ENCODE measurements at places on chromosomes 13 and 19.

GRCh38 chr13:36151591-36151990 is 20.4 kb upstream of the DCLK1 start:
- no peak for DNase-seq

- no peak for DNase-seq
Observed at GRCh38 chr19:54881884-54882283, 7.8 kb downstream of the FCAR start.

DNA sequence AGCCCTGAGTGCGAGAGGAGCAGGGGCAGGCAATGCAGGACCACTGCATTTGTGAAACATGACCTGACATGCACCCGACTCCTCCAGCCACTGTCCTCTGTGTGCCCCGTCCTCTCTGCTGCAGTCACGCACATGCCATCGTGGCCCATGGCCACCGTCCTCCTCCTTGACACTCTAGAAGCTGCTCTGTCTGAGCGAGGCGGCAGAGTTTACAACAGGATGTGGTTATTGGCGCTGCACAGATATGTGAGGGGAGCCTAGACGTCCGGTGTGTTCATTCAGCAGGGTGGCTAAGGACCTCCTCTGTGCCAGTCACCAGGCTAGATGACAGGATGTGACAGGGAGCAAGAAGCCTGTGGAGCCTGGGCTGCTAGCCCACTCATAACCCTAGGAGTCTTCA is 277.8 kb downstream of the FOXO1 start:
- DNase-seq: no peak

DNA sequence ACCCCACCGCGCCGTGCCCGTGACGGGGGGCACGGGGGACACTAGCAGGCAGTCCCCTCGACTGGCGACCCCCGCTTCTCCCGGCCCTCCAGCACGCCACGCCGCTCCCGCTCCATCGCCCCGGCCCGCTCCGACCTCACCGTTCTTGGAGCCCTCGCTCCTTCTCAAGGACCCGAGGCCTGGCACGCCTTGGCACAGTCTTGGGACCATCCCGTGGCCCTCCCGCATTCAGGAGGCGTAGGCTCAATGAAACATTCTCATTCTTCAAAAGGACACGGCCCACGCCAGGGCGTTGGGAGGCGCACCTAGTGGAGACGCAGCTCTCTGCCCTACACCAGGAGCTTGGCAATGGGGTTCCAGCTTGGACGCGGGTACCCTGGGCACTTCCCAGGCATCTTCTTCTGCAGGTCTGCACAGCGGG is 473 bp upstream of the CERS1 start:
- DNase-seq: peak; percentile 31

GRCh38 chr19:54873990-54874389 is at the start of gene FCAR:
TSS of gene FCAR (plus strand) at chr19:54874235. CDS start at chr19:54874290, 55 bp downstream.
- DNase-seq: no peak

DNA sequence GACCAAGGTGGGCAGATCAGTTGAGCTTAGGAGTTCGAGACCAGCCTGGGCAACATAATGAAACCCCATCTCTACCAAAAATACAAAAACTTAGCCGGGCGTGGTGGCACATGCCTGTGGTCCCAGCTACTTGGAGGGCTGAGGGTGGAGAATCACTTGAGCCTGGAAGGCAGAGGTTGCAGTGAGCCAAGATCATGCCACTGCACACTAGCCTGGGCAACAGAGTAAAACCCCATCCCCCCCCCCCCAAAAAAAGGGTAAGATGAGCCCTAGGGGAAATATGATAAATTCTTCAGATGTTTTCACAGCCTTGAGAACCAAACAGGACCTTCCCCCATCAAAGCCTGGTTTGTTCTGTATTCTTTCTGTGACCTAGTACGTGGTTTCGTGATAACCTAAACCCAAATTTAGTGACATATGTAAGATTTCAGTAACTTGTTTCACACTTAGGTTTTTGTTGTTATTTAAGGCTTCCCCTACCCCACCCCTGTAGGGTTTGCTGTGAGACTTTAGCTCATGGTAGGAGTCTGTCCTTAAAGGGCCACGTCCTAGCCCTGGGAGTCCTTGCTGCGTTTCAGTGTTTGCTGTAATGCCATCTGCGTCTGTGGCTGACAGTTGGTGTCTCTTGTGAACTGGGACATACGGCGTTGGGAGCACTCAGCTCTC is 49.6 kb downstream of the MYO9B start:
- no peak for DNase-seq

DNA sequence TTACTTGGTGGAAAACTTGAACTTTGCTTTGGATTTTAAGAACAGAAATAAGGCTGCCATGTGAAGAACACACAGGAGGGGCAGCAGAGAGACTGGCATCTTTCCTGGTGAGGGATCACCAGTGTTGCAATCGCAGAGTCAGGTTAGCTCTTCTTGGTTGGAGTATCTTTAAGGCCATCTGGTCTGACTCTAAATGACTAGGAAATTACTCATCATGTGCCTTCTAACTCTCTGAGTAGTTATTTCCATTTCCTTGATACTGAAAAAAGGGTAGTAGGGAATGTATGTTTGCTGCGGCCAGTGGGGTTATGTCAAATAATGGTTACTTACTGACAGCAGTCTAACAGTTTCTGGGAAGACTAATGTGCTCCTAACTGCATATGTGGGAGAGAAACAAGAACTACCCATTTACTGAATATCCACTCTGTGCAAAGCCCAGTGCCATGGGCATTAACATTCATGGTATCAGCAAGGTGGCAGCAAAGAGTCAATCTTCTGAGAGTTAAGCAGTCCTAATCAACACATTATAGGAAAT is 122.1 kb downstream of the COG6 start:
- no peak for DNase-seq

- DNase-seq: no peak
Observed at GRCh38 chr13:93927431-93927830, 552.1 kb downstream of the DCT start.

- no peak for DNase-seq
Observed at GRCh38 chr13:89568746-89569145, 1778.7 kb upstream of the MIR17HG start.

- peak; percentile 79 for DNase-seq
Observed at GRCh38 chr19:2166741-2167738, 3.3 kb downstream of the DOT1L start.

DNA sequence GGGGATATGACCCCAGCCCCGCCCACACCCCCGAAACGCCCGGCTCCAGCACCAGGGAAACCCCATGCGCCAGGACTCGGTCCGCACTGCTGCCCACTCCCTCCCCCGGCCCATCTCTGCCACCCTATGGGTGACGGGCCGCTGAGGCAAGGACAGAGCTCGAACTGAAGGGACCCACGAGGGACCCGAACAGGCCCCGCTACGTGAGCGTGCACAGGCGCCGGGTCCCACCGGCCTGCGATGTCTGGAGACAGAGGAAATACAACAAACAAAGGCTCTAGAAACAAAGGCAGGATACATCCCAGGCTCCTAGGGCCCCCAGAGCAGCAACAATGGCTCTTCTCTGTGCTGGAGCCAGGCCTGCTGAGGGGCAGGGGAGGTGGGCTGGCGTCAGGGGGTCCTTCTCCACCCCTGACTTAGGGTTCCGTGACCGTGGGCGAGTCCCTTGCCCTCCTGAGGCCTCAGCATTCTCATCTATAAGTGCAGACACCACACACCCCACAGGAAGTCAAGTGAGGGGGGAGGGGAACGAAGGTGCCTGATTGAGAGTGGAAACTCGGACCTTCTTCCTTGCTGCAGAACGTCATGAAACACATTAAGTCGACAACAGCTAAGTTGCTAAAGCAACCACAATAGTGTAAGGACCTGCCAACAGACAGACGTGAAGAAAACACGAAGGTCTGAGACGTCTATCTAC is 3.1 kb downstream of the ABHD17A start:
- no peak for DNase-seq

GRCh38 chr19:54451331-54451871 is 2.4 kb downstream of the LENG8 start:
- DNase-seq: no peak

GRCh38 chr13:74869846-74870245 is 612.1 kb downstream of the TBC1D4 start:
- DNase-seq: no peak

DNA sequence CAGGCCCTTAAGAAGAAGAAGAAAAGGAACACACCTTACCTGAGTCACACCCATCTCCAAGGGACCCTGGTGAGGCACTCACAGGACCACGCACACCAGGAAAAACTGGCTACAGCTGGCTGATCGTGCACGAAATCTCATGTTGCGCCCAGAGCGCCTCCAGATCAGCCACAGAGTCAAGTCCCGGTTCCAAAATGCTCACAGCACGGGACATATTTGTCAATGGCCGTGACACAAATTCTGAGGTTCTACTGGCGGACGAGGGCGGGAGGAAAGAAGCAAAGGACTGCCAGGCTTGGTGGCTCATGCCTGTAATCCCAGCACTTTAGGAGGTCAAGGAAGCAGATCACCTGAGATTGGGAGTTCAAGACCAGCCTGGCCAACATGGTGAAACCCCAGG is 21.5 kb downstream of the SH3GL1 start:
- no peak for DNase-seq

- DNase-seq: no peak
Observed at GRCh38 chr13:97114651-97115050, 107.5 kb upstream of the MBNL2 start.

GRCh38 chr13:40765602-40766001 is 5.4 kb downstream of the MRPS31 start:
- no peak for DNase-seq

- no peak for DNase-seq
Observed at GRCh38 chr19:3788996-3789778, 3.0 kb upstream of the MATK start.

GRCh38 chr13:20411638-20412342 is 113.9 kb downstream of the CRYL1 start:
- no peak for DNase-seq

DNA sequence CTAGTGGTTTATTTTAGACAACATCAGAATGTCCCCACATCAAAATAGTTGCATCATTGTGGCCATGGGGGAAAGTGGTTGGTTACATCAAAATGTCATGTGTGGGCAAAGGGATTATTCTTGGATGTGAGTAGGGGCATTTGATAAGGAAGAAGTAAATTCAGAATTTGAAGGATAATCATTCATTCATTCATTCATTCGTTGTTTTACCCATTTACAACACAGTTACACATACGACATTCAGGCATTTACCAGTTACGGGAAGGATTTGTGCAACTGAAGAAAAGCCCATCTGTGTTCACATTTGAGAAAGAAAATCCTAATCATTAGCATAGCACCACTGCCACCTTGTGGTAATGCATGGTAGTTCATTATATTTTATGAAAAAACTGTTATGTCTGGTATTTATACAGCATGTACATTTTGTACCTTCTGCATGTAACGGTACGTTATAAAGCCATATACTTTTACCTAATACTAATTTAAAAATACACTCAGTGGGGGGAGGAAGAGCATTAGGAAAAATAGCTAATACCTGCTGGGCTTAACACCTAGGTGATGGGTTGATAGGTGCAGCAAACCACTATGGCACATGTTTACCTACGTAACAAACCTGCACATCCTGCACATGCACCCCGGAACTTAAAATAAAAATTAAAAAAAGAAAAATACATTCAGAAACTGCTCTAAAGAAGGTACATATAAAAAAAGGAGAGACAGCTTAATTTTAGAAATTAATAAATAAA is 62.1 kb downstream of the DGKH start:
- DNase-seq: peak; percentile 79

GRCh38 chr19:11101057-11101456 is 11.8 kb downstream of the LDLR start:
- no peak for DNase-seq

DNA sequence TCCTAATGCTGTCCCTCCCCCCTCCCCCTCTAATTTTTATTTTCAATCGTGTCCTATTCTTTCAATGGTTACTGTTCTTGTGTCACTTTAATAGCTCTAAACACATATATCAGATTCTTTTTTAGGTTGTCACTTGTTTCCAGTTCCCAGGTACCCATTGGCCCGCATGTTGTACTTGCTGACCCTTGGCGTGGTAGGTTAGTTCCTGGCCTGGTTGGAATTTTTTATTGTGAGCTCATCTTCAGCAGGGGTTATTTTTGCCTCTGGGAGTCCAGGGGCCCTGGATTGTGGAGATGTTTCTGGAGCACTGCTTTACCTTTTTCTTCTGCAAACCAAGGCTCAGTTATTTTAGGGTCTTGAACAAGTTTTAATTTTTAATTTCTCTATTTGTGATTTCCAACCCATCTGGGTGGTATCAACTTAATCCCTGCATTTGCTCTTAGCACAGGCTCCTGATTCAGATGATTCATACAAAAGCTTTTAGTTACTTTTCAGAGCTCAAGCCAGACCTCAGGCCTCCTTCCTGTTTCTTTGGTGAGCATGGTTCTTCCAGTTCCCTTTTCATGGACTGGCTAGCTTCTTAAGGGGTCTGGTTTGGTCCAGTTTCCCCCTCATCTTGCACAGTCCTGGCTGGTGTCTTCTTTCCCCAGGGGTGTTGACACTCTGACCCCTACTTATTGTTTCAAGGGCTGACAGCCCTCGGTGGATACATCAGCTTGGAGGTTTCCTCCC is 220.5 kb downstream of the TM9SF2 start:
- no peak for DNase-seq

DNA sequence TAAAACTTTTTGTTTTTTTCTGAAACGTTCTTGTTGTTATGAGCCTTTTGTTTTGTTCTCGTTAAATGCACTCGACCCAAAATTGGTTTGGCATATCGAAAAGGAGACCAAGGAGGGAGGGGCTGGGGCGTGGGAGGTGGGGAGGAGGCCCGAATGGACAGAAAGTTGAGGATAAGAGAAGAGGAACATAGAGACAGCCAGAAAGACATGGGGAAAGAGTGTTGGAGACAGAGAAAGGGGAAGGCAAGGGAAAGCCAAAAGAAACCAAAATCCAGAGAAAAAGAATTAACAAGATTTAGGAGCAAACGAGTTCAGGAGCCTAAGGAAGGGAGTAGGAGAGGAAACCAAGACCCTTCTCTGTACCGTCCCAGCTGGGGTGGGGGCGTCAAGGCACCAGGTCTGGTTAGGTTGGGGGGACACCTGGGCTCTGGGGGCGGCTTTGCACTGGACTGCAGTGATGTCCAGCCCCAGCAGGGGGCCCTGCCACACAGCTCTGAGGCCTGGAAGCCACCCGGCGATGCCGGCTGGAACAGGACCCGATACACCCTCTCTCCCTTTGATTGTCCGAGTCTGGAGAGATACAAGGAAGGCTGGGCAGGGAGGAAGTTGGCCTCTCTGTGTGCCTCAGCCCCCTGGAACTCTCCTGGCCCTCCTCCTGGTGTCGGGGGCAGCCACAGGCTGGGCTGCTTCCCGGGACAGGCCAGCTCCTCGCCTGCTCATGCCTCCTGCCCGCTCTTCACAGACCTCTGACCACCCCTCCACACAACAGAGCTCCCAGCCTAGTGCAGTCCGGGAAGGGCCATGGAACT is 11.6 kb upstream of the ASF1B start:
- no peak for DNase-seq
